NCI-H1105 (cell line): ENCODE measurements at places on chromosomes 16 and 17.

DNA sequence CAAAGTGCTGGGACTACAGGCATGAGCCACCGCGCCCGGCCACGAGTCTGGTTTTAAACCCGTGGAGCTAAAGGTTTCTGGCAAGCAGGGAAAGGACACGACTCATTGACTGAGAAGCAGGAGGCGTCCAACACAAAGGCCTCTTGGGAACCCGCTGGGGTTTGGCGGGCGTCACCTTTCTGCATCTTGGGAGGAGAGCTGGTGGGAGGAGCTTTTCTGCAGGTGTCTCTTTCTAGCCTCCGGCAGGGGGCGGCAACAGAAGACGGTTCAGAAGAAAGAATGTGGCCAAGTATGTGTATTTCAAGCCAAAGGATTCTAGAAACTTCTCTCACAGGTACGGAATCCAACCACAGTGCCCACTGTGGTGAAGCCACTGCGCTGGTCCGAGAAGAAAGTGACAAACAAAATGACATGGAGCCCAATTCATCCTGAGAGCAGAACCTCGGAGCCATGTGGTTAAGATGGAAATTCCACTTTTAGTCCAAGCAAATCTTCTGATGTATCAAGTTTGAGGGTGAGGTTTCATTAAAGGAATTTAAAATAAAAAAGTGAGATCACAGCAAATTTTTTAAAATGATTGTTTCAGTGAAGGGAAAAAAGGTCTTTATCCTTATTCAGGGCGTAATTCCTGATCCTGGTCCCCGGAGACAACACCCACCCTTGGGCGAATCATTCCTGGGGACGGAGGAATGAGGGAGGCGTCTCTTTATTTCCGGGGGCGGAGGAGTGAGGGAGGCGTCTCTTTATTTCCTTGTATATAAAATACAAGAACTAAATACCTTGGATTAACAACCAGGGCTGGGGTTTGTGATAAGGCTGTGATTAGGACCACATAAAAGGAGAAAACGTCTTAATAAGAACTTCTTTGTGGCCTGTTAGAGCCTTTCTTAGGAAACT, 97.6 kb downstream of the MRM3 start:
- no peak for DNase-seq

GRCh38 chr17:33227911-33228310, 65.2 kb downstream of the ASIC2 start:
- DNase-seq = no peak

- DNase-seq = peak; percentile 26
These were observed 12.7 kb downstream of the TMEM11 start for GRCh38 chr17:21201298-21201595.

DNA sequence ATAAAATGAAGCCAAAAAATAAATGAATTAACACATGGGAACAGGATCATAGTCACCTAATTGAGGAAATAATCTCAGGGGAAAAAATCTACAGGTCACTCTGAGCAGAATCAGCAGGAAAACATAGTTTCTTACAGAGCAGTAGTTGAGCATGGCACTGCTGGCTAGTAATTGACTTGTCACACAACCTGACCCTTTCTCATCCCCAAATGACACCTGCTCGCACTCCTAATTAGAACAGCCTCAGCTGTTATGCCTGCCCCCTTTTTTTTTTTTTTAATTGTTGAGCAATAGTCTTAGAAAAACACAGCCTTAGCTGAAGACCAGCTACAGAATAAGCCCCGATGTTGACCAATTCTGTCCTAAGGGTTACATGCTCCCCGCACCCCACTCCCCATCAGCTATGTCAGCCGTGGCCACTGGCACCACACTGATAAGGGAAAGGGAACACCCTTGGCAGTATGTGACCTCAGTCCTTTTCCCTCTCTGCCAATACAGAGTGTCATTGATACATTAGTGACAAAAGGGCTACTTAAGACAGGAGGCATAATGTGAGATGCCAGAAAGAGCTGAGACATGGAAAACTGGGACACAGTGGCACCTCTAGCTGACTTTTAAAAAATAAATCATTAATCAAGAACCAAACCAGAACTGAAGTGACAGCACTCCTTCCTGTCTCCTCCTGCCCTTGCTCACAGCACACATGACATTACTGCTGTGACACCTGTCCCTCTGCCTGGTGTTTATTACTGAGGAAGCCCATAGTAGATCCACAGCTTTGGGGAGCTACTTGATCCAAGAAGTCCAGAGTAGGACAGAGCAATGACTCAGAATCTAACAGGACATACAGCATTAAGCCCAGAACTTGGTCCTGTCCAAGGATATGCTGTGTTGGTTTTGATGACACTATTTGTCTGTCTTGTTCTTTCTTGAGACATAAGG, 41.7 kb downstream of the WDR59 start:
- peak; percentile 12 for DNase-seq

DNA sequence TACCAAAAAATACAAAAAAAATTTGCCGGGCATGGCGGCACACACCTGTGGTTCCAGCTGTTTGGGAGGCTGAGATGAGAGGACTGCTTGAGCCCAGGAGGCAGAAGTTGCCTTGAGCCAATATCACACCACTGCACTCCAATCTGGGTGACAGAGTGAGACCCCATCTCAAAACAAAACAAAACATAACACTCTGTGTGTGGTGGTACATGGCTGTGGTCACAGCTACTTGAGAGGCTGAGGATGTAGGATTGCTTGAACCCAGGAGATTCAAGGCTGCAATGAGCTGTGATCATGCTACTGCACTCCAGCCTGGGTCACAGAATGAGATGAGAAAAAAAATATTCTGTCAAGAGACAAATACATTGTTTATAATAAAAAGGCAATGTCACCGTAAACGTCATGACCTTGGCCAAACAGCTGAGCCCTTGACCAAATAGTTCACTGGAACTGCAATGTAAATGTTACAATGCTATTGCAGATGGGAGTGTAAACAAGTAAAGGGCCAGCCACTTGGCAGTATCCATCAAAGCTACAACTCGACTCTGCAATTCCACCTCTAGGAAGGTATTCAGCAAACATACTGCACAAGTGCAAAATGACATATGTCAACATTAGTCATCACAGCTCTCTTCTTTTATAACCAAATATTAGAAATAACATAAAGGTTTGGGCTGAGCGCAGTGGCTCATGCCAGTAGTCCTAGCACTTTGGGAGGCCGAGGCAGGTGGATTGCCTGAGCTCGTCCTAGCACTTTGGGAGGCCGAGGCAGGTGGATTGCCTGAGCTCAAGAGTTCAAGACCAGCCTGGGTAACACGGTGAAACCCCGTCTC, 16.9 kb downstream of the EARS2 start:
- DNase-seq = no peak

DNA sequence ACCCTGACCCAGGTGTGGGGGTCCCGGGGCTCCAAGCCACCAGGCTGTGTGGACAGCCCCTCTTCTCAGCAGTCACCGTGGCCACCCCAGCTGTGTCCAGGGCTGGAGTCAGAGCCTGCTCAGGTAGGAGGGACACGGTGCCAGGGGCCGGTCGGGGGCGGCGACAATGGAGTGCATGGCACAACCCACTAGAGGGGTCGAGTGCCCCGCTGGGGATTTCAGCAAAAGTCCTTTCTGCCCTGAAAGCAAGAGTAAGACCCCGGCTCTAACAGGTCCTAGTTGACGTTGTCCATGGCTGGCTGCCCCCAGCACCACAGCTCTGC, 11.3 kb downstream of the UTS2R start:
- no peak for DNase-seq

- DNase-seq = no peak
These were observed 6.0 kb upstream of the TLCD3A start for GRCh38 chr17:726271-726919.

DNA sequence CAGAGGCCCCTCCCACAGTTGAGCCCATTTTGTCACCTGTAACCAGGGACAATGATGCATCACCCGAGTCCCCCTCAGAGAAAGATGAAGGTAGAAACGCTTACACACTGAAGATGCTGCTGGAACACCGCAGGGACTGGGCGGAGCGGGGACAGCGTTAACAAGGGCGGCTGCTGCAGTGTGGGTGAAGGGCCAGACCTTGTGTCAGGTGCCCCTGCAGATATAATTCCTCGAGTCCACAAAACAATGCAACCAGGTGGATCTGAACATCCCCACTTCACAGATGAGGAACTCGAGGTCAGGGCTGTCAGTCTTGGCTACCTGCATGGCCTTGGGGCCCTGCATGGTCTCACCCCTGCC, 6.3 kb upstream of the MAPK7 start:
- no peak for DNase-seq

DNA sequence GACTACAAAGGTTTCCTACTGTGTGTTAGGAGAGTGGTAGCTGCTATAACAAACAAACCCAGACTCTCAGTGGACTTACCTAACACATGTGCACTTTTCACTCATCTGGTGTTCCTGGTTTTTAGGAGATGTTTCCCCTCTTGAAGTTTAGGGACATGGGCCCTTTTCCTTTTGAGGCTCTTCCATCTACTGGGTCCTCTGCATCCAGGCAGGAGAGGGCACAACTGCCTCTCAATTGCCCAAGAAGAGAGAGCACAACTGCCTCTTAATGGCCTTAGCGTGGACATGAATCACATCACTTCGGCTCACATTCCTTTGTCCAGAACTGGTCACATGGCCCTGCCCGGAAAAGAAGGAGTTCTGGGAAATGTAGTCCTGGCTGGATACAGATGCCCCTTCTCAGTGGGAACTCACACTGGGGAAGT, 9.8 kb upstream of the TNRC6C start:
- no peak for DNase-seq

DNA sequence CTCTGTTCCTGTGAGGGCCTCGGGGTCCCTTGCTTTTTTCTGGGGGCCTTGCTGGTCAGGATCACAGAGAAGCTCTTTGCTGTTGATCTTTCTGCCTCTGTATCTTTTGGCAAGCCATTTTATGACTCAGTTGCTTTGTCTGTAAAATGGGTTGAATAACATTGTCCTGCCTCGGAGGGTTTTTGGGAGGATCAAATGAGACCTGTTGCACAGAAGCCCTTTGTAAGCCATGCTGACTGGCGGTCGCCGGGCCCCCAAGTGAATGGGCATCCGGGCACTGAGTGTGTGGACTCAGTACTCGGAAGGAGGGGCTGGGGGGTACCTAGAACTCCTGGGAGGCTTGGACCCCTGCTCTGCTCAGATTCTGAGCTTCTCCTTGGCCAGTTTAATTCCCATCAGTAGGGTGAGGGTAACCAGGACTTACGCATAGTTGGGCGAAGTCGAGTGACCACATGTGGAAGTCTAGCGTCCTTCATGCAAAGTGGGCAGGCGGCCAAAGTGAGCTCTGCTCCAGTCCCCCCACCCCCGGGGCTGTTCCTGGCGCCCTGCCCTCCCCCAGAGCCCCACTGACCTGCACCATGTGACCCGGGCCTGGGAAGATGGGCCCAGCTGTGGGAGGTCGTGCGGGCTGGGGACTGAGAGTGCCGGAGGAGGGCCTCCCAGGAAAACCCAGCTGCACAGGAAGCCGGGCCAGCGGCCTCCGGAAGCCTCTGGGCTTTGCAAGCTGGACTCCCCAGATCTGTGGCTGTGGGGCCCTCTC, 284.0 kb downstream of the SEC14L1 start:
- no peak for DNase-seq

DNA sequence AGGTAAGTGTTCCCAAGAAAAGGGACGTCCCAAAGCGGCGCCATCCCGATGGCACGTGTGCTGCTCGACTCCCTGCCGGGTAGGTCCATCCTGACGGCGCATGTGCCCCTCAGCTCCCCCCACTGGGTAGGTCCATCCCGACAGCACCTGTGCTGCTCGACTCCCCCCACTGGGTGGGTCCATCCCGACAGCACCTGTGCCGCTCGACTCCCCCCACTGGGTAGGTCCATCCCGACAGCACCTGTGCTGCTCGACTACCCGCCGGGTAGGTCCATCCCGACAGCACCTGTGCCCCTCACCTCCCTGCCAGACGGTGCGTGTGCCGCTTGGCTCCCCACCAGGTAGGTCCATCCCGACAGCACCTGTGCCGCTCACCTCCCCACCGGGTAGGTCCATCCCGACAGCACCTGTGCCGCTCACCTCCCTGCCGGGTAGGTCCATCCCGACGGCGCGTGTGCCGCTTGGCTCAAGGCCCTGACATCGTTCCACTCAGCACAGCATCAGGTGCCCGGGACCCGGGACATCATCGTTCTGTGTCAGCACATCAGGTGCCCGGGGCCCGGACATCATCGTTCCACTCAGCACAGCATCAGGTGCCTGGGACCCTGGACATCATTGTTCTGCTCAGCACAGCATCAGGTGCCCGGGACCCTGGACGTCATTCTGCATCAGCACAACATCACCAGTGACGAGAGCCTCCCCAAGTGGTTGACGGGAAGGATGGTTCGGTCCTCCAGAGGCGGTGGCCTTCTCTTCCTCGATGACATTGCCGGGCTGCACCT, 5.7 kb upstream of the FN3K start:
- DNase-seq = no peak

DNA sequence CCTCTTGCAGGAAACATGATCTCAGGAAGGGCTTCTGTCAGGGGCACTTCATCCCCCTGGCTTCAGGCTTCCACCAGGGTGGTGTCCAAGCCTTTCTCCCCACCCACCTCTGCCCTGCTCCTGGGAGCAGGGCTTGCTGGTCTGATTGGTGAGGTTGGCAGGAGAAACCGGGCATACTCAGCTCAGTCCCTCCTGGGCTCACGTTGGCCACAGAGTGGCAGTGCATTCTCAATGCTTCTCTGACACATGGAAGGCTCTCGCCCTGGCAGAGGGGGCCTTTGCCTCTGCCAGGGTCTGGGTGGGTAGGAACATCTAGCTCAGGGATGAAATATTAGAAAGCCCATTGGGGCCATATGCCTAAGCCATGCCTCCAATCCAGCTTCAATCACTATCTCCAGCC, 142.8 kb downstream of the AXIN2 start:
- no peak for DNase-seq

GRCh38 chr16:82639666-82640336, 13.0 kb downstream of the CDH13 start:
- DNase-seq = no peak

- peak; percentile 20 for DNase-seq
These were observed 19.5 kb upstream of the SCNN1B start for GRCh38 chr16:23282568-23282967.

DNA sequence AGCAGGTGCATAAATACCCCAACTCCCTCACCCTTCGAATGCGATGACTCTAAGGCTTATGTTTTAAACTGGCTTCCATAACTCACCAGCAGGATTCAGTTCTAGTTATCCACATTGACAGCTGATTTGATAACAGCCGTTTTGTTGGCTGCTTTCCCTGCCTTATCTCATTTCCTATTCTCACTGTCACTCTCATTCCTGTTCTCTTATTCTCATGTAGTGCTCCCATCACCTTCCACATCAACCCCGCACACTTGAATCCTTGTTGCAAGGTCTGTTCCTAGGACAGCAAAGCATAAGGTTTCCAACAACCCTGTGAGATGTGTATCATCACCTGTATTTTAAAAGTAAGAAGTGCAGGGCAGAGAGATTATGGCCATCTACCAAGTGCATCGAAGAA, 344.4 kb downstream of the CDH13 start:
- DNase-seq = no peak
